ENCODE measurements at places on chromosomes 5 and 9.

DNA sequence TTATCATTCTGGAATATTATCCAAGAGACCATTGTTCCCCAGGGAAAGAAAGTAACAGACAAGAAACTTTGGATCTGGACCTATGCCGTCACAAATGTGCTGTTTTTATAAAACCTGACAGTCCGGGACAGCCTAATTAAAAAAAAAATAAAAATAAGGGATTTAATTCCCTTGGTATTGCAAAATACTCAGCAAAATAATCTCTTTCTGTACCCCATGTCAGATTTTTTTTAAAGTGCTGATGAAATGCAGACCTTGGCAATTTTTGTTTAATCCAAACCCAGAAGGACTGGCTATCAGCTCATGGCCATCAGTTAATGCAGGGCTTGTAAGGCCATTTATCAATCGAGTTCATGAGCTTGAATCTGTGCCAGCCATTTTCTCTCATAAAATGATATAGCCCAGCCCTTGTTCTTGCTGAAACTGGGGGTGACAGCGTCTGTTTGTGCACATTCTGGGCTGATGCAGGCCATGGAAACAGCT lies 162.7 kb upstream of the S1PR3 start:
- no peak for DNase-seq

DNA sequence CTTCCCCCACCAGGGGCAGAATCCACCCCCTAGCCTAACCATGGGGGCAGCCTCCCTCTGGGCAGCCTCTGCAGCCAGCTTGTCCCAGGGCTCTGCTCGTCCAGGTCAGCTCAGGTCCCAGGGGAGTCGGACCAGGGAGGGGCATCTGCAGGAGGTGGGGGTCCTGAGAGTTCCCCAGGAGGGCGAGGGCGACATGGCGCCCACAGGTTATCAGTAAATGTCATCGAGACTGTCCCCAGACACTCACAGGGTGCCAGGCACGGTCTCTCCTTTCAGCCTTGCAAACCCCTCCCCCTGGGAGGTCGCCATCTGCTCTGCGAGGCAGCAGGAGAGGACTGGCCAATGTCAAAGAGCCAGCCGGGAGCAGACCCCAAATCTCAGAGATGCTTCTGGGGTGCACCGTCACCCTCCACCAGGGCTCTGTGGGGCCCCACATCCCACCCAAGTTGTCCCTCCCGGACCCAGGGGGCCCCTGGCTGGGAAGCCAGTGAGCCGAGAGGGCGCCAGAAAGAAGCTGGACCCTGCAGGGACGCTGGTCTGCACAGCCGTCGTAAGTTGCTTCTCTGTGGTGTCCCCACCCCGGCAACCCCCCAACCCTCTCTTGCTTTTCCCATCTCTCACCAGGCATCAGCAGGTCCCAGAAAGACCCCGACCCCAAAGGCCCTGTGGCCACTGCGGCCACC lies 69.3 kb downstream of the NTNG2 start:
- no peak for DNase-seq

GRCh38 chr5:80407735-80408483 lies at the start of gene ZFYVE16:
TSS of gene ZFYVE16 (plus strand) at chr5:80408064. CDS start at chr5:80434148, 26,084 bp downstream.
- DNase-seq = peak; percentile 100

DNA sequence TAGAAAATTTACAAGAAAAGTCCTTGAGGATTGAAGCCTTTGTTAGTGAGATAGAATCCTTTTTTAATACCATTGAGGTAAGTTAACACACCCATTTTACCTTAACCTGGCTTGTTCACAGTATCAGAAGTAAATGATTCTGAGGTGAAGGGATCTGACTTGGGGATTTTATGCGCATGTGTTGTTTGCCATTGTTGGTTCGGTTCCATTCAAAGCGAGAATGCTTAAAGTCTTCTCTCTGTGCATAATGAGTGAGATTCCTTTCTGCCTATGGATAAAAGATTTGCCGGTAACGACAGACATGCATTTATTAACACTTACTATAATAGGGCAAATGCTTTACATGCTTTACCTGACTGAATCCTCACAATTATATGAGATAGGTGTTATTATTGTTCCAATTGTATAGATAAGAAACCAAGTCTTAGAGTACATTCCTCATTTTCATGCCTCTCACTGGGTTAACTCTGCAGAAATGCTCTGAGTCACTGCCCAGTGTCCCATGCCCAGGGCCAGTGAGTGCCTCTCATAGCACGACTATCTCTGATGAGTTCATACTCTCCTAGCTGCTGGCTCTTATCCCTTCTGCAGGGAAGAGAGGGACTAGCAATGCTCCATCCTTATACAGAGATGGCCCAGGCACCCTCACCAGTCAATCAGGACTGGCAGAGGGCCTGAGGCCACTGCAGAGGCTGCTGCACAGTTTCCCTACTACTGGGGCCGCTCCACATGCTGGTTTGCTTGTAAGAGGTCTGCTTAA lies 54.4 kb downstream of the CMYA5 start:
- no peak for DNase-seq

DNA sequence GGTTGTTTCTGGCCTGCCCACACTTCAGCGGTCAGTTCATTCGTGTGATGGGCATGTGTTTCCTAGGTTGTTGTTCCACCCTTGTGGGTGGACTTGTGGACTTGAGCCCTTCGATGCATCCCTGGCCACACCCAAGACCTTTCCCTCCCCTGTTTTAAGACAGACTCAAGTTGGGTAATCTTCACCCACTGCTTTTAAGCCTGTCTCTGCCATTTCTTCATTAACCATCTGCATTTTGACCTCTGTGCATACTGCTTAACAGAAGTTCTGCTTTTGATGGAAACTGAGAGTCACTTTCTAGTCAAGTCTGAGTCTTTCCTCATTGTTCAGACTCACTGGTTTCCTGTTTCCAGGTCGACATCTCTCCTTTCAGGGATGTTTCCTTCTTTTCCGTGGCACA lies 233.7 kb downstream of the ARHGEF28 start:
- DNase-seq = no peak

DNA sequence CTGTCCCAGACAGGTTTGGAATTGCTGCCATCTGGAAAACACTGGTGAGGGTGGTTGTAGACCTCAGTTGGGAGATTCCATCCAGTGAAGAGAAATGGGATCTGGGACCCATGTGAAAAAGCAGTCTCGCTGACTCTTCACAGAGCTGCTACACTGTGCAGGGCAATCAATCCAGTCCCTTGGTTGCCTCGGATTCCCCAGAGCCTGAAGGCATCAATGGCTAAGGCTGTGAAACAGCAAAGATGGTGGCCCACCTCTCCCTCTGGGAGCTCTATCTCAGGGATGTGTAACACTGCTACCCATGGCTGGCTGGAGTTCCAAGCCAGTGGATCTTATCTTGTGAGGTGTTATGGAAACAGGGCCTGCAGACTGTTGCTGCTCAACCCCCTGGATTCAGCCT lies 256.1 kb downstream of the TMEM38B start:
- no peak for DNase-seq

DNA sequence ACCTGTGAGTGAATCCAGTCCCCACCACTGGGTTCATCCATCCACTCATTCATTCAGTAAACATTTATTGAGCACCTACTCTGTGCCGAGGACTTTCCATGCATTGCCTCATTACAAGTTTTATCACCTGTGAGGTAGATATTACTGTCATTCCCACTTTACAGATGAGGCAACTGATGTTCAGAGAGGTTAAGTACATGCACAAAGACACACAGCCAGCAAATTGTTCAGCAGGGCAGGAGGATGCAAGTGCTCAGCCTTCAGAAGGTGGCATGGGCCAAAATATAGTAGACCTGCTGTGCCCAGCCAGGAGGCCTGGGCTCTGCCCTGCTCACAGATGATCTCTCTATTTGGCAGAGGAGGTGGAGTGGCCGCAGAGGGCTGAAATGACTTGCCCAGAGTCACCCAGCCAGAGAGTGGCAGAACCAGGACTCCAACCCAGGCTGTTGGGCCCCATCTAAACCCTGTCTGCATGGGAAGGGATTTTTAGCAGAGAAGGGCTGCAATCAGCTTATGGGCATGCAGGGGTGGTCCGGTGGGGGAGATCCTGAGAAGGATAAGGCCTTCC lies 7.6 kb upstream of the NEURL1B start:
- peak; percentile 40 for DNase-seq

GRCh38 chr9:99690573-99690972 lies 131.1 kb upstream of the NR4A3 start:
- DNase-seq = no peak

- no peak for DNase-seq
Observed at GRCh38 chr9:129626625-129627284, 792 bp downstream of the NTMT1 start.

DNA sequence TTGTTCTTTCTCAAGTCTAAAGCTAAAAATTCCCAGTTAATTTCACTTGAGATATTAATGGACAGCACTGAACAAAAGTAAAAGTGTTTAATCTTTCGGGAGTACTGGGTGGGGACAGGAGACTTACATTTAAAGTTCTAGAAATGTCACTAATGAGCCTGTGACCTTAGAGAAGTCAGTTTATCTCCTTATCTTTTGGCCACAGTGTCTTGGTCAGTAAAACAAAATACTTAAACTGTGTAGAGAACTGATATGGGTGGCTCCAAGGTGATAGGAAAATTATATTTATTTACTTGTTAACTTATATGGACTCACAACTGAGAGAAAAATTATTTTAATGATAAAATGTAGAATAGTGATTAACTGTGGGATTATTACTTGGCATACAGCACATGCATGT lies 8.9 kb downstream of the IPO11 start:
- no peak for DNase-seq

GRCh38 chr9:112703304-112703703 lies 14.6 kb downstream of the INIP start:
- no peak for DNase-seq

- no peak for DNase-seq
Observed at GRCh38 chr9:133576875-133577736, 32.1 kb downstream of the FAM163B start.

DNA sequence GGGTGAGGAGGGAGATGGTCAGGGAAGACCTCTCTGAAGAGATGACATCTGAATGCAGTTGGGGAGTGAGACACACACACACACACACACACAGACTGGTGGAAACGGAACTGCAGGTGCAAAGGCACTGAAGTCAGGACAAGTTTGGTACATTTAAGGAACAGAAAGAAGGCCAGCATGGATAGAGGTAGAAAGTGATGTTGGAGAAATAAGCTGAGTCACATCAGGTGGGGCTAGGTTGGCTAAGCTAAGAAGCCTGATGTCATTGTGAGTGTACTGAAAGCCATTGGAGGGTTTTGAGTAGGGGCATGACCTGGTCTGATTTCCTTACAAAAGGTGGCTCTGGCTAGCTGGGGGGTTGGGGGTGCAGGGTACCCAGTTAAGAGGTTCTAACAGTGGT lies 3.1 kb downstream of the BSPRY start:
- DNase-seq = no peak

GRCh38 chr9:97983589-97984187 lies 547 bp downstream of the ANP32B start:
- DNase-seq = peak; percentile 85

DNA sequence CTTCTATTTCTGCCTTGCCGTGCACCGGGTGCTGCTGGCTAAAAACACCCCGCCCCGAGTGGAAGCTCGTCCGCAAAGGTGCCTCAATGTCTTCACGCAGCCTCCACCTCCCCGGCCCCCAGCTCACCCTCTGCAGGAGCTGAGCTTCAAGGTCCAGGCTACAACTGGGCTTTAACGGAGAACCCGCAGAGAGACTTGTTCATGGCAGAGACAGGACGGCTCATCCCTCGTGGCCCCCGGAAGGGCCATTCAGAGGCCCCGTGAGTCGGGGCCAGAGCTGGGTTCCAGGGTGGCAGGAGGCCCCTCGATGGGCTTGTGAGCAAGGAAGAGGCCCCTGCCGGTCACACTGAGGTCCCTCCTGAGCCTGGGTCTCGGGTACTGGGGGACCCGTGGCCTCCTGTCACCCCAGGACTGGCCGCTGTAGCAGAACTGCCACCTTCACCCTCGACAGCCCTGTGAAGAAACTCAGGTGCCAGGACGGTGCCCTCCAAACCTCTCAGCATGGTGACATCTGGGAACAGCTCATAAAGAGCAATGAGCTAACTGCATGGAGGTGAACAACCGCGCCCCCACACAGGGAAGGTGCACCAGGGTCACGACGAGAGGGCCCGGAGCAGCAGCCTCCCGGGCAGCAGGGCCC lies 58.0 kb upstream of the UBAC1 start:
- DNase-seq = no peak

DNA sequence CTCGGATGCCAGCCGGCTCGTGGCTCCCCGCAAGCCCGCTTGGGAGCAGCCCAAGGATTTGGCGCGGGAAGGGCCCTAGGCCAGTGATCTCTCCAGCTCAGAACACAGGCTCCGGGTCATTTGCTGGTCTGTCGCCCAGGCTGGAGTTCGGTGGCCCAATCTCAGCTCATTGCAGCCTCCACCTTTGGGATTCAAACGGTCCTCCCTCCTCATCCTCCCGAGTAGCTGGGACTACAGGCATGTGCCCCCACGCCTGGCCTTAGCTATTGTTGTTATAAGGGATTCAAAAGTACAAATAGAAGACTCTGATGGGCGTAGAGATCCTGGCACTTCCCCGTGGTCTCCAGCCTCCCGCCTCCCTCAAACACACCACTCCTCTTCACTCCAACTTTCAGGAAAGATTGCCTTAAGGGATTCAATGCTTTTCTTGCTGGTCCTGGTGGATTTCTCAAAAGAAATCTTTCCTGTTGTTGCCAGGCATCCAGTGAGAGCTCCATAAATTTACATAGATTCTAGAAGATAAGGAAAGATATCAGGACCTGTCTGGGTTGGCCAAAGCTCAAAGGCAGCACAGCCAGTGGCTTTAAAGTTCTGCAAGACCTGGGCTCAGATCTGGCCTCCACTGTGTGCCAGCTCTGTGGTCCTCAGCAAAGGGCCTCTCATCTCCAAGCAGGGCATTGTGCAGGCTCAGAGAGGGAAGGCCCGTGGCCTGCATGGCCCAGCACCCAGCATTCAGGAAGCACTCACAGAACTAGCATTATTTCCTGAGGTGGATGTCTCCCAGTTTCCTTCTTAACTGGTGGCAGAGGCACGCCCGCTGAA lies 1.0 kb downstream of the AIF1L start:
- no peak for DNase-seq

GRCh38 chr5:143194206-143194605 lies 209.3 kb downstream of the NR3C1 start:
- DNase-seq = no peak

DNA sequence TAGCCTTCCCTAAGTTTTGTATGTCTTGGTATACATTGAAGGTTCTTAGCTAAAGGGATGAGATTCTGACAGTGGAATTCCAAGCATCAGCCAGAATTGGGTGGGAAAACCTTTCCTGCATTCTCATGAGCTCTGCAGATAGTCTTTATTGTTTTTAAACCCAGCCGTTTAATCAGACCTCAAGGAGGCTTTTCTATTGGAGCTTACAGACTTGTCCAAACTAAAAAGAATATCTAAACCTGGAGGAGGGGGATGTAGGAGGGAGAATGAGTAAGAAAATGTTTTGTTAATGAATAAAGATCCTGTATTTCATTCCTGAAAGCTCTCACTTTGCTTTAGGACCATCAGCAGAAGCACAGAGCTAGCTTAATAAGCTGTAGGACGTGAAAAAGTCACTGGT lies 41.7 kb downstream of the EBF1 start:
- no peak for DNase-seq

DNA sequence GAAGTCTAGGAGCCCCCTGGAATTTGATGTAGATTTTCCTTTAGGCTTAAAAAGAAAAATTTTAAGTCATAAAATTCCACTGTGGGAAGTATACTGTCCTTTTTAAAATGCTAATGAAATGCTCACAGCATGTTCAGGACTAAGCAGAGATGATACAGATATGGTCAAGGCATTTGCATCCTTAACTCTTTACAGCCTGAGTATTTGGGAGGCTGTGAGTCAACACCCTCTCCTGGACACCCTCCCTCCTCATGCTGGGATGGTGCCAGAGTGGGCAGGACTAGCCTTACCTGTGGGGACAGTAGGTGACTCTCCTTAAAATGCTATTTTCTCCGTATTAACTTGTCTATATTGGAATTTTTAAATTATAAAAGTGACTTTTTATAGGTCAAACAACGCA lies 197.4 kb upstream of the ELL2 start:
- DNase-seq = no peak

Measured in aorta (tissue), 5 donors.